ENCODE measurements at places on chromosomes 3 and 15. TPM values are rescaled to one million over a fixed set of nuclear protein-coding genes. Genes with fewer than 3 reads are reported as not detected.
A peak's percentile ranks its signal among the peaks of the same experiment; 100 is the strongest.

Gene TMC3
- not detected for total RNA-seq

DNA sequence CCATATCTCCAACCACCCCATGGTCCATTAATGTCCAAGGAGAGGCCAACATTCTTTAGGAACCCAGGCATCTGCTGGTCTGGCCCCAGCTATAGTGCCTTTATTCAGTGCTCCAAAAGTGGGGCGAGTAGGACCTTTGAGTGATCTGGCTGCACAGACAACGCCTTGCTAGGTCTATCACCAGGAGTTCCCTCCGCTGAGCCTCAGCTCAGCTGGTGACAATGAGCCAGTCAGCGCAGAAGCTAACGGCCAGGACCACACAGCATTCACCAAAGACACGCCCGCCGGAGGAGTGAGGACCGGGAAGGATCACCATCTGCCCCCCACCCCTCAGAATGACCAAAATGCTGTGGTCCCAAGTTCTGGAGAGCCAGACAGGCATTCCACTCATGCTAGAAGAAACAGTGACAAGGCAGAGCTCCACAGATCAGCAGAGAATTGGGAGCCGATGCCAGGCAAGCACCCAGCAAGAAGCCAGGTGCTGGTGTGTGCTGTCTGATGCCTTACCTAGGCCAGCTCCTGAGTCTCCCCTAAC, 19.0 kb downstream of the TBC1D2B start:
- no peaks in the 10 kb centered on the region for H3K27me3 ChIP-seq
- peaks cover 2% of the 10 kb centered on the region for H3K36me3 ChIP-seq
- H3K27ac ChIP-seq: peak overlapping the region; percentile 88
- no peak overlapping the region for H3K4me3 ChIP-seq
- no peak for DNase-seq

DNA sequence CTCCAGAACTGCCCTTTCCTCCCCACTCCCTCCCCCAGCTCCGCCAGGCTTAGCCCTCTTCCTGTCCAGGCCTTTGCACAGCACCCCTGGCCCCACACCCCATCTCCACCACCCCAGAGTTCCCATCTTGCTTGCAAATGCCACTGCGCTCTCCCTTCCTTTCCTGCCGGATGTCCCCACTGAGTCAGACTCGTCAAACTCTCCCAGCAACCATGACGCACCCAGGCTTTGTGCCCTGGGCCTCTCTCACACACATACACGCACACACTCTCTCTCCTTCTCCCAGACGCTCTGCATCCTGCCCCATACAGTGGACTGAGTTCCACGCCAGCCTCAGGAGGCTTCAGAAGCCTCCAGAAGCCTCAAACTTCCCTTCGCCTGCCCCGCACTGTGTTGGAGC, 2.8 kb upstream of the CCDC9B start:
- H3K4me1 ChIP-seq: no peaks in the 10 kb centered on the region
- H3K27me3 ChIP-seq: no peaks in the 10 kb centered on the region
- H3K27ac ChIP-seq: no peak overlapping the region
- H3K4me3 ChIP-seq: no peak overlapping the region

Gene BTLA
- 18.7 TPM for total RNA-seq

DNA sequence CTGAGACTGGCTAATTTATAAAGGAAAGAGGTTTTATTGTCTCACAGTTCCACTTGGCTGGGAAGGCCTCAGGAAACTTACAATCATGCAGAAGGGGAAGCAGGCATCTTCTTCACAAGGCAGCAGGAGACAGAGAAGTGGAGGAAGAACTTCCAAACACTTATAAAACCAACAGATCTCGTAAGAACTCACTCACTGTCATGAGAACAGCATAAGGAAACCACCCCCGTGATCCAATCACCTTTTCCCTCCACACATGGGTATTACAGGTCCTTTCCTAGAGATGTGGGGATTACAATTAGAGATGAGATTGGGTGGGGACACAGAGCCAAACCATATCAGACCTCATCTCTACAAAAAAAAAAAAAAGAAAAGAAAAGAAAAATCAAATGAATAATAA, 25.7 kb downstream of the CGGBP1 start:
- peaks cover 23% of the 10 kb centered on the region for H3K4me1 ChIP-seq
- no peak overlapping the region for H3K4me3 ChIP-seq
- no peak overlapping the region for H3K27ac ChIP-seq
- no peak for DNase-seq
- no peaks in the 10 kb centered on the region for H3K27me3 ChIP-seq

DNA sequence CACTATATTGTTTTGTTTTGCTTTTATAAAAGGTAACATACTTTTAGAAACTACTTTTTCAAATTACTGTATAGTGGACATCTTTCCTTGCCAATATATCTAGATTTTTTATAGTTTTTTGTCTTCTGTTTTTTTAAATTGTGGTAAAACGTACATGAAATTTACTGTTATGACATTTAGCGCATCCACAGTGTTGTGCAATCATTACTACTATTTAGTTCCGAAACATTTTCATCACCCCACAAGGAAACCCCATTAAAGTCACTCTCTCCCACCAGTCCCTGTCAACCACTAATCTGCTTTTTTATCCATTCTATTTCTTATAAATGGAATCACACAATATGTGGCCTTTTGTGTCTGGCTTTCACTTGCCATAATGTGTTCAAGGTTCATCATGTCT, 54.8 kb downstream of the TMEM266 start:
- no peaks in the 10 kb centered on the region for H3K4me1 ChIP-seq
- H3K36me3 ChIP-seq: no peaks in the 10 kb centered on the region
- no peak overlapping the region for H3K4me3 ChIP-seq
- H3K27me3 ChIP-seq: no peaks in the 10 kb centered on the region
- no peak overlapping the region for H3K27ac ChIP-seq
- DNase-seq: no peak

DNA sequence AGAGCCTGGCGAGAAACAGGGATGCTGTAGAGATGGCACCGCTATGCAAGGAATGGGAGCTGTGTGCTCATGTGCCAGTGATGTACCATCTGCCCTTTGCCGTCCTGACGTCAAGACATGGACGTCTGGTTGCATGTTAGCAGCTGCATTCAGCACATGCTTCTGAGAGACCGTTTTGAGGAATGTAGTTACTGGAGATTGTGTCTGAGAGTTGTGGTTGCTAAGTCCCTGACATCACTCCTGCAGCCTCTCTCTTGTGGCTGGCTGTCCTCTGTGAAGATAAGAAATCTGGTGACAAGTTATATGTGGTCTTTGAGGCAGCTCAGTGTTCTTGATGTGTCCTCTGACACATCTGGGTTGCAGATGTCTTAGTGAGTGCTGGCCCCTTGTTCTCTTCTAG, 165.1 kb downstream of the APBA2 start:
- H3K27me3 ChIP-seq: no peaks in the 10 kb centered on the region
- H3K4me3 ChIP-seq: no peak overlapping the region
- H3K36me3 ChIP-seq: peaks cover 2% of the 10 kb centered on the region
- peak; percentile 18 for DNase-seq

GRCh38 chr15:73584699-73585420, 48.3 kb downstream of the NPTN start:
- peaks cover 47% of the 10 kb centered on the region for H3K36me3 ChIP-seq
- no peak overlapping the region for H3K4me3 ChIP-seq
- peaks cover 15% of the 10 kb centered on the region for H3K4me1 ChIP-seq
- no peak for DNase-seq
- H3K27ac ChIP-seq: no peak overlapping the region

Gene PIF1
- 30.2 TPM for total RNA-seq

Gene SH2D7
- total RNA-seq: not detected
